ENCODE measurements at places on chromosomes 7 and 10. TPM values are rescaled to one million over a fixed set of nuclear protein-coding genes. Genes with fewer than 3 reads are reported as not detected.

MACC1 gene
- total RNA-seq, result 0.13 TPM

PRDX3 gene
- total RNA-seq, result 174 TPM

BICC1 gene
- total RNA-seq, result 2.9 TPM

UNCX gene
- not detected for total RNA-seq

KDM7A gene
- 9.4 TPM for total RNA-seq

HABP2 gene
- total RNA-seq, result 422 TPM

MKI67 gene
- total RNA-seq, result 1.2 TPM

CLDN12 gene
- total RNA-seq, result 62.9 TPM

ZNF248 gene
- 3.3 TPM for total RNA-seq

CALML3 gene
- not detected for total RNA-seq

HOXA2 gene
- total RNA-seq, result 0.17 TPM

GPNMB gene
- total RNA-seq, result 16.3 TPM

NPC1L1 gene
- total RNA-seq, result 17.0 TPM

INTS1 gene
- total RNA-seq, result 30.1 TPM

ZNF655 gene
- 26.3 TPM for total RNA-seq

PLAU gene
- total RNA-seq, result 0.73 TPM

ST8SIA6 gene
- 1.6 TPM for total RNA-seq

LIPF gene
- not detected for total RNA-seq

IQCE gene
- total RNA-seq, result 4.2 TPM

ZNF467 gene
- 3.6 TPM for total RNA-seq

CFTR gene
- 1.9 TPM for total RNA-seq
